Colonic mucosa (tissue), 4 donors: ENCODE measurements at places on chromosomes 3 and 15.
A peak's percentile ranks its signal among the peaks of the same experiment; 100 is the strongest.

DNA sequence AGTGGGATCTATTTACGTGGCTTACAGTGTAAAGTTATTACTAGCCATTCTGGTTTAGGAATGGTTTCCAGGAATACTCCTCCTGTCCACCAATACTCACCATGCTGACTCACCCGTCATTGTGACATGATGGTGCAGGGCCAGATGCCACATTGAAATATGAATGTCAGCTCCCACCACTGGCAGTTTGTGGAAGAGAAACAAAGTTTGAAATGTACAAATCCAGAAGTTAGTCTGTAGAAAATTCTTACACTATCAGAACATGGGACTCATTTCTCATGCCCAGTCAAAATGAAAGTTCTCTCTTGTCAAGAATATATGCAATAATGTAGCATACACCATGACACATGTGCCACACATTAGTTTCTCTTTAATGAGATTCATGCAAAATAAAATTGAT is 14.4 kb upstream of the TSPAN3 start:
- DNase-seq, result no peak

DNA sequence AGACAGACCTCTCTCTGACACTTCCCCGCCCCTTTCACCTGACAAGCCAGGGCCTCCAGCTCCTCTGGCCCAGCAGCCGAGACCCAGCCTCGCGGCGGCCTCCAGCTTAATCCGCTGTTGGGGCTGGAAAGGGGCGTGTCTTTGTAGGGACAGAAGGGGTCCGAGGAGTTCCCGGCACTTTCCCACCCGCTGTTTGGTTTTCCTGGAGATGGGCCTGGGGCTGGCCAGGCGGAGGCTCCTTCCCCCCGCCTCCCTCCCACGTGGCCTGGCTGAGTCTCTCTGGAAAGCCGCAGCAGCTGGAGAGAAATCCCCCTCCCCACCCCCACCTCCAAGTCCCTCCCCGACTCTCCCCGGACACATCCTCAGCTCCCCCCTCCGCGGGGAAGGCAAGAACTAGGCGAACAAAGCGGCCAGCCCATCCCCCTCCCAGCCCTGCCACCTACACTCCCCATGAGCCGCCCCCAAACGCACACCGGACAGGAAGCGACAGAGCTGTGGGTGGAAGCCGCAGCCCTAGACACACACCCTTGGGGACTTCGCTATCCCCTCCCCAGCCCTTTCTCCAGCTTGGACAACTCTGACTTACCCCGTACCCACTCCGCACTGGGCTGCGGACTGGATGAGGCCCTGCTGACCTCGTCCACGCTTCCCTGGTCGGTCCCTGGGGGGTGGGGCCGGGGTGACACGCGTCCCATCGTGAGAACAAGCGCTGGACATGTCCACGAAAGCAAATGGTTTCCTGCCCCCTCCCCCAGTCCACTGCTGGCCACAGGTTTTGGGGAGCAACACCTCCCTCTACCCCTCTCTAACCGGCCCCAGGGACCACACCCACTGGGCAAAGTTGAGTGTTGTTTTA is 1.2 kb downstream of the IGDCC4 start:
- DNase-seq, result peak; percentile 53

- DNase-seq, result no peak
Observed at GRCh38 chr3:195566797-195567196, 16.9 kb downstream of the APOD start.

- no peak for DNase-seq
Observed at GRCh38 chr15:29919380-29919881, 97.2 kb upstream of the TJP1 start.

GRCh38 chr3:186209810-186210752 is 101.2 kb upstream of the ETV5 start:
- peak; percentile 29 for DNase-seq

- peak; percentile 75 for DNase-seq
Observed at GRCh38 chr3:23035927-23036640, 167.0 kb upstream of the UBE2E2 start.

GRCh38 chr3:52085681-52086282 is 29.4 kb upstream of the DUSP7 start:
- no peak for DNase-seq

- peak; percentile 63 for DNase-seq
Observed at GRCh38 chr15:68650901-68651709, 72.3 kb downstream of the CORO2B start.

- no peak for DNase-seq
Observed at GRCh38 chr15:54197995-54198394, 219.8 kb downstream of the UNC13C start.

DNA sequence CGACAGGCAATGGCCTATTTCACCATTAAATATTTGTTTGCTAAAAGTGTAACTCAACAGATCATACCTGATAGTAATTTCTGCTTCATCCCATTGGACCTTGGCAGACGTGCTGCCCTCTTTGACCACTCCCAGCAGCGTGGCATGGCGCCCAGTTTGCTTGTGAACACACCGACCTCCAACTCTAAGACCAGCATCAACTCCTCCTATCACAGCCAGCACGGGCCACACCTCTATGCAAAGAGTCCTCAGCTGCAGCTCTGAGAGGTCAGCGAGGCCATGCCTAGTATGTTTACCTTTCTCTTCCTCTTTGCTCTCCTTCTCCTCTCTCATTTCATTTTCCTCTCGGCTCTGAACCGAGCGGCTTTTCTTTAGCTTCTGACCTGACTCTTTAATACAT is 80.6 kb downstream of the FBXL22 start:
- DNase-seq, result peak; percentile 97
